ENCODE measurements at places on chromosomes 7 and 10.

DNA sequence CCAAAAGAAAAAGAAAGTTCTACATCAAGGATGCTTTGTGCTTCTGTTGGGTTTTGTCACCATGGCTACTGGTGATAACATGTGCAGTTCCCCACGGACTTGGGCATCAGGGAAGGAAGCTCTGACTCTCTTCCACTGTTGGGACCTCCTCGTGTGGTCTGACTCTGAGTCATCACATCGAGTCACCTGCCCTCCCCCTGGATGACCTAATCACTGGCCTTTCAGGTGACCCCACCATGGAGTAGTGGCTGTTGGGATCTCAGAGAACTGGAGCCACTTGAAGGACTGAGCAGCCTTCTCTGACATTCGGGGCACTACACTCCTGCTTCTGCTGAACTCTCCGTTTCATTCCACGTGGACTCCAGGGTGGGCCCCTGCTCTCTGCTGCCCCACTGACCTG lies 60.8 kb upstream of the DOCK1 start:
- no peak for DNase-seq

DNA sequence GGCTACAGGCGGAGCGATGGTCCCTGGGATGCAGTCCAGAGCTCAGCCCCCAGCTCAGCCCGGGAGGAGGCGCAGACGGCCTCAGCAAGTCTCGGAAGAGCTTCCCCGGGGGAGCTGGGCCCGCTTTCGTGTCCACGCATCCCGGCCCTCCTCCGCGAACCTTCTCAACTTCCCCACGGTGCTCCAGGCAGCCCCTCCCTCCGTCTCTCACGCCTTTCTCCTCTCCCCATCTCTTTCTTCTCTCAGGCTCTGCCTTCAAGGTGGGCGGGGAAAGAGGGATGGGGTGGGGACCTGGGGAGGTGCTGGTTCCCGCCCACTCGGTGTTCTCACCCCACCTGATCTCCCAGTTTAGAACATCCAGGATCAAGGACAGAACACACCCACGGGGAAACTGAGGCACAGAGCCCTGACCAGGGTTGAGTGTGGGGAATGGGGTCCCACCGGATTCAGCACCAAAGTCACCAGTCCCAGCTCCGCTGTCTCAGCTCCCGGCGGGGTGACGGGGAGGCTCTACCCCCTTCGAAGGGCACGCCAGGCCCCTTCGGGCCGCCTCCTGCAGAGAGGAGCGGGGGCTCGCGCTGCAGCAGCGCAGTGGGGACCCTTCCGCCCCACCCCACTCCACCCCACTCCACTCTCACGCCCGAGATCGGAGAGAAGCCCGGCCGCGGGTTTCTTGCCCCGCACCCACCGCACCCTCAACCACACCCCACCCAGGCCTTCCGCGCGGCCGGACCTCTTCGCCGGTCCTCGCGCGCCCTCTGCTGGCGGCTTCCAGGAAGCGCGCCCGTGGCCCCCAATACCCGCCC lies 18.2 kb downstream of the POLL start:
- DNase-seq: peak; percentile 53

DNA sequence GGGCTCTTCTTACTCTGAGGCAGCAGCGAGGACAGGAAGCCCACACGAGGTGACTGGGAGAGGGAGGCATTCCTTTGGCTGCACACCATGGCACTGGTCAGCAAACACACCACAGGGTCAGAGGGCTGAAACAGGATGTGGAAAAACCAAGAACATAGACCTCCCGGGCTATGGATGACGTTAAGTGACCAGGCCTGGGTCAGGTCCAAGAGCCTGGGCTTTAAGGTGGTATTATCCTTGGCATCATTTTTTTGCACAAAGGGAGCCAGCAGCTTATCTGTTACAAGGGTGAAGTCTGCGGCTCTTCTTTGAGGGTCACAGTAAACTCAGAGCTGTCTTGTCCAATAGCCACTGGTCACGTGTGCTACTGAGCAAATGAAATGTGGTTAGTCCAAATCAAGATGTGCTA lies 7.0 kb downstream of the WDR91 start:
- DNase-seq: no peak

GRCh38 chr10:125160856-125161706 lies 718 bp upstream of the CTBP2 start:
- peak; percentile 44 for DNase-seq

DNA sequence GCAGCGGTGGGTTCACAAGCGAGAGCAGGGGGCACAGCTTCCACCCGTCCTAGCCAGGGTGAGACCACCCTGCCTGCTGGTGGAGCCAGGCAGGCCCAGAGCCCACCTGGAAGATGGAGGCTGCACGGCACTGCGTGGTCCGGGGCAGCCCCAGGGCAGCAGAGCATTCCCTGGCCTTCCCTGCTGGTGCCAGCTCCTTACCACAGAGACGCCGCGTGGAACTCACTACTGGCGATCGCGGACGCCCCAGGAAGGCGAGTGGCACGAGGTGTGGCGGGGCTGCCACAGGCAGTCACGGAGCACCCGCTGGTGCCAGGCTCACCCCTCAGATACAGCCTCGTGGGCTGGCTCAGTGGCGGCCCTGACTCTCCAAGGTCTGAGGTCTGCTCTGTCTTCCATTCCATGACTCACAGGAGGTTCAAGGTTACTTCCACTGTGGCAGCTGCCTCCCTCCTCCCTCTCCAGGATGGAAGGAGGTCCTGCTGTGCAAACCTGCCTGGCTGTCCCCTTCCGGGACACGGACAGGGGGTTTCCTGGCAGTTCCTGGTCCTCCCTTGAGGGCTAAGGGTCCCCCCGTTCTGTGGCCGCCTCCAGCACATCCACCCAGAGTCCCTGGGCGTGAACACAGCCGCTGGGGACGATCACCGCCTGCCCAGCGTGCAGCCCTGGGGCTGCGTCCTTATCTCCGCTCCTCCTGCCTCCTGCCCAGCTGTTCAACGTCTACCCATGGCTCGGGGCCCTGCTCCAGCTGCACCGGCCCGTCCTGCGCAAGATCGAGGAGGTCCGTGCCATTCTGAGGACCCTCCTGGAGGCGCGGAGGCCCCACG lies 3.1 kb downstream of the CYP2W1 start:
- no peak for DNase-seq

DNA sequence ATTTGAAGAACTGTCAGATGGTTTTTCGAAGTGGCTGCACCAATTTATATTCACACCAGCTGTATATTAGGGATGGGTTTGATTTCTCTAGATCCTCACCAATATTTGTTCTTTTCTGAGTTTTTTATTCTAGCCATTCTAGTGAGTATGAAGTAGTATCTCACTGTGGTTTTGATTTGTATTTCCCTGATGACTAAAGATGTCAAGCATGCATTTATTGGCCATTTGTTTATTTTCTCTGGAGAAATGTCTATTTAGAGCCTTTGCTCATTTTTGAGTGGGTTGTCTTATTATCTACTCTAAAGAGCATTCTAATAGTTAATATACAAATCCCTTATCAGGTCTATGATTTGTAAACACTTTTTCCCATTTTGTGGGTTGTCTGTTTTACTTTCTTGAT lies 123.9 kb downstream of the PCLO start:
- DNase-seq: no peak

GRCh38 chr7:70595755-70596597 lies 536.0 kb upstream of the GALNT17 start:
- peak; percentile 49 for DNase-seq

DNA sequence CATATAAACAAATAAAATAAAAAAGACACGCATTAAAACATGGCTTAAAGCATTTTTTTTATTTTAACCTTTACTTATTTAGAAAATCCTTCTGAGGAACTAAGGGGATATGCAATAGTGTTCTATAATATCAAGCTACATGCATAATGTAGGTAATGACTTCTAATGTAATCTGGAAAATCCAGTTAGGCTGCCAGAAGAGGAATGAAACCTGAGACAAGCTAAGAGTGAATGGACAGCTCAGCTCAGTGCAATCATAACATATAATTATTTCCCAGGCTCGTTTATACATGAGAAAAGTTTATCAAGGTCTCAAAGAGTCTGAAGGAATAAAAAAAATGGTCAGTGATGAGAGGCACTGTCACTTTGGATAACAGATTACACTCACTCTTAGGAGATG lies 649.0 kb upstream of the PCDH15 start:
- no peak for DNase-seq

GRCh38 chr10:11170993-11171851 lies 153.6 kb downstream of the CELF2 start:
- no peak for DNase-seq

DNA sequence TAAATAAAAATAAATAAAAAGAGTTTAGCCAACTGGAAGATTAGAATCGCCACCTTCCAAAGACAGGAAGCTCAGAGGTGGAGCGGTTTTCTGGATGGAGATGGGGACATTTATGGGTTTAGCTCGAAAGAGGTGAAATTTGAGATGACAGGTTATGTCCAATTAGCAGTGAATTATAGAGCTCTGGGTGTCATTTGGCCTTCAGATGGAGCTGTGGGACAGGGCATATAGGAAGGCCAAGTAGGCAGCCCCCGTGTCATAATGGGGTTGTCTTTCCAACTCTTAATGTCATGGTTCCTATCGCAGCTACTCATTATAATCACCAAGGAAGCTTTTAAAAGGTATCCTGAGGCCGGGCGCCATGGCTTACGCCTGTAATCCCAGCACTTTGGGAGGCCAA lies 21.0 kb upstream of the EEPD1 start:
- DNase-seq: no peak
